Non-pigmented ciliary epithelial cell (primary cell): ENCODE measurements at places on chromosomes 5 and 9.

DNA sequence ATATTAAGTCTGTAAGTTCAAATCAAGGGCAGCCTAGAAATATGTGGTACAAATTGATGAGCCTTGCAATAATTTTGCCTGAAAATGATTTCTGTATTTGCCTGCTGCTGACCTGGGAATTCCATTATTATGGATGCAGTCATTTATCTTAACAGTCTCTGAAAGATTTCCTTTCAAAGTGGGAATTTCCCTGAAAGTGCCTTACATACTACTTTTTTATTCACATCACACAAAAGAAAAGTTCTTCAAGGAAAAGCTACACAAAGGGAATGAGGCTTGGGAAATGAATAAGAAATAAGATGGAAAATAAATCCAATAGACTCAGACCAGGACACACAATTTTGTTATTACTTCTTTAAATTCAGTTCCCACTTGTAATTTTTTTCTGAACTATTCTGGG lies 537.8 kb upstream of the PTGER4 start:
- no peak for DNase-seq

GRCh38 chr5:122351416-122352157 lies 39.5 kb downstream of the SNCAIP start:
- no peak for DNase-seq

DNA sequence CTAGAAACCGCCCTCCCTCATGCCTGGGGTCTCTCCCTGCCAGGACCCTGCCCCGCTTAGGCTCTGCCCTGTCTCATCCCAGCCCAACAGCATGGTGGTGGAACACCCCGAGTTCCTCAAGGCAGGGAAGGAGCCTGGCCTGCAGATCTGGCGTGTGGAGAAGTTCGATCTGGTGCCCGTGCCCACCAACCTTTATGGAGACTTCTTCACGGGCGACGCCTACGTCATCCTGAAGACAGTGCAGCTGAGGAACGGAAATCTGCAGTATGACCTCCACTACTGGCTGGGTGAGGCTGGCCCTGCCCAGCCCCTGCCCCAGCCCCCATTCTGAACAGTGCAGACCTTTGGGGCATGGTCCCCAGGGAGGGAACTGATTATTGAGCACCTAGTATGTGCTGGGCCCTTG lies 33.9 kb downstream of the GSN start:
- DNase-seq: no peak

GRCh38 chr5:24535646-24536045 lies 109.1 kb downstream of the CDH10 start:
- DNase-seq: no peak

DNA sequence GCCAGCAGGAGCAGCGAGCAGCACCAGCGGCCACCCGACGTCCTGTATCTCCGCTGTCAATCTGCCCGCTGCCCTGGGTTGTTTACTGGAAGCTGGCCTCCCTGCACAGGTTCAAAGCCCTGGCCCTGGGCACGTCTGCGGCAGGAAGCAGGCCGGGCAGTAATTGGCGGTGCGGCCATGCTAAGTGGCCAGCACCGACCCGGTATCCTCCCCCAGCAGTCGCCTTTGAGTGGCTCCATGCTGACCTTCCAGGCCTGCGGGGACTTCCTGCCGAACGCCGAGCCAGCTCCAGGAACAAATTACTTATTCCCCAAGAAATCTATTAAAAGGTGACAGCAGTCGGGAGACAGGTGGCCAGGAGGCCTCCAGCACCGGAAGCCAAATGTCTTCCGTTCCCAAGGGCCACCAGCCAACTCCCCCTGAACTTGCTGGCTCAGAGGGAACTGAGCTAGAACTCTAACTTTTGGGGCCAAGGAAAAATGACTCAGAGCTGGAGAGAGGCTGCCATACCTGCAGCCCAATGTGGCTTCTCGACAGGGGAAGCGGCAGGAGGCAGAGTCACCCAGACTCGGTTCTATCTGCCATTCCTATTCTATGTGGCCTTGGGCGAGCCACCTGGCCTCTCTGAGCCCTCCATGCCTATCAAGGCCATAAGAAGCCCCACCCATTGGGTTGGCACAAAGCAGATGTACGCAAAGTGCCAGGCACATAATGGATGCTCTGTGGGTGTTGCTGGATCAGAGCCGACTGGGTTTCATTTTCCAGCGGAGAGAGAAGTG lies 13.7 kb upstream of the PSMB7 start:
- DNase-seq: no peak

DNA sequence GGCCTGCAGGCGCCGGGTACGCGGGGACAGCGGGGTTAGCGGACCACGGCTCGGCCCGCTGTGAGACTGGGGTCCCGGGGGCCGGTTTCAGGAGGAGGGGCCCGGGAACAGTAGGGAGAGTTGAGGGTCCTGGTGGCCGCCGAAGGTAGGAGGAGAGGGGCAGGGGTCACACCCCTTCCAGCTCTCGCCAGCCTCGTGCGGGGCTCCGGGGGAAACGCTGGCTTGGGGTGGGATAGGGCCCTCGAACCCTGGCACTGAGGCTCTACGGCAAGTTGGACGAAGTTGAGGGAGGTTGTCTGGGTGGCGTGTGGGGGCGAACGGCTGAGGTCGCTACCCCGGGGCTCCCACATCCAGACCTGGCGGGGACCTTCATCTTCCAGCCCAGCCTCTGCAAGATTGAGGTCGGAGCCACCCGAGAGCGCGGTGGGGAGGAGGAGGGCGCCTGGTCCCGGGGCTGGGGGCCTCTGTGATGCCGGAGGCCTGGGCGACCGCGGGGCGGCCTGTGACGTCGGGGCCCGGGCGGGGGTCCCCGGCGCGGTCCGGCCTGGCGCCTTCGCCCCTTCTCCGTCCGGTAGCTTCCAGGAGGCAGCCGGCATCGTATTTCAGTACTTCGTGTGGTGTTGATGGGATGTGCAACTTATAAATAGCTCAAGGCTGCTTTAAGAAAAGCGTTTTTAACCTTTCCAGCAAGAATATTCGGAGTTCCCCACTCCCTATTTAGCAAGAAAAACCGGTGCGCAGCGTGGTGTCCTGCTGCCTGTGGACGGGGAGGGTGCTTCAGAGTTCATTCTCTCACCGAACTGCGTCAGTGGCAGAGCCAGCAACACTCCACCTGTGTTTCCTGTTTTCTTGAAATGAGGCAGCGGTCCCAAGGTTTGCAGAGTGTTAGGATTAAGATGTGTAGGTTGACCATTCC lies 902 bp downstream of the HABP4 start:
- no peak for DNase-seq

DNA sequence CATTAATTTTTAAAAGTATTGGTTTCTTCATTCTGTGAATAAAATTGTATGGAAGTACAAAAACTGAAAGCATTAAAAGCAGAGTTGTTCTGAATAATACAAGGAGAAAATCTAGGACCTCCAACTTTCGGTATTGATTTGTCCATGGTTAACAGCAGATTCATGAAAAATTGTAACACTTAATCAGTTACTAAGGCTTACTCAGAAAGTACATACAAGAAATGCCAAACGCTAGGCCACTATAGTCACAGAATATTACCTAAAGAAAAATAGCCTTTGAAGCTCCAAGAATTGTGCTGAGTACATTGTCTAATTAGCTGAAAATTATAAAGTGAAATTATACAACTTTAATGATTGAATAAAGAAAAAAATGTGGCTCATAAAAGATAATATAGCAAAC lies 271.7 kb downstream of the PTPRD start:
- no peak for DNase-seq
